DMS 273 treated with DMSO at 0.1 percent for 48 hours (cell line): ENCODE measurements at places on chromosomes 6 and 20.
A peak's percentile ranks its signal among the peaks of the same experiment; 100 is the strongest.

GRCh38 chr6:110485491-110485890 is 9.1 kb upstream of the SLC22A16 start:
- DNase-seq: no peak

GRCh38 chr6:142846883-142847287 is 98.1 kb downstream of the HIVEP2 start:
- DNase-seq: no peak

DNA sequence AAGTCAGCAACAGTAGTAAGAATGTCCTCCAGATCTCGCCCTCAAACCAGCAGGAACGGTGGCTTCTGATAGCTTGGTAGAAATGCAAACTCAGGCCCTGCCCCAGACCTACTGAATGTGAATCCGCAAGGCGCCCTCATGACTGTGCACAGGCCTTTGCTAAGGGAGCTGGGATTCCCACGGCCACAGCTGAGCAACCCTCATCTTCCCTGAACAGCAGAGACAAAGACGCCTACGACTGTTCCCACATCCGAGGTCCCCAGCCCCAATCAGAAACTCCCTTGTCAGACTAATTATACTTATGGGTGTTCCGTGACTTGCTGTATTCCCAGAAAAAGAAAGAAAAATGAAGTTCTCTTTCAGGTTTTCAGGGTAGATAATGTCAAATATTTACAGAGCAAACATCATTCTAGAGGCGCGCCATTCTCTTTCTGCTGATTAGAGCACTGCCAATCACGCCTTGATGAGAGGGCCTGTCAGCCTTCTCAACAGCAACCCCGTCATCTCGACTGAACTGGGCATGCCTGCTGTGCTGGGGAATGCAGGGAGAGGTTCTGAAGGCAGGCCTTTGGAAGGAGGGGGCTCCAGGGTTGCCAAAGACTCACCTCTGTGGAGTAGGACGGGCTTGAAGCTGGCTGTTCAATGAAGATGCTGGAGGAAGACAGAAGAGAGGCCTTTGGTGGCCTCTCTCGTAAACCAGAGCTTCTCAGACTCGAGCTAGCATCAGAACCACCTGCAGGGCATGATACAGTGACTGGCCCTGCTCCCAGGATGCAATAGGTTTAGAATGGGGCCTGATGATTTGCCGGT is 79.9 kb downstream of the ZNF217 start:
- DNase-seq: no peak

DNA sequence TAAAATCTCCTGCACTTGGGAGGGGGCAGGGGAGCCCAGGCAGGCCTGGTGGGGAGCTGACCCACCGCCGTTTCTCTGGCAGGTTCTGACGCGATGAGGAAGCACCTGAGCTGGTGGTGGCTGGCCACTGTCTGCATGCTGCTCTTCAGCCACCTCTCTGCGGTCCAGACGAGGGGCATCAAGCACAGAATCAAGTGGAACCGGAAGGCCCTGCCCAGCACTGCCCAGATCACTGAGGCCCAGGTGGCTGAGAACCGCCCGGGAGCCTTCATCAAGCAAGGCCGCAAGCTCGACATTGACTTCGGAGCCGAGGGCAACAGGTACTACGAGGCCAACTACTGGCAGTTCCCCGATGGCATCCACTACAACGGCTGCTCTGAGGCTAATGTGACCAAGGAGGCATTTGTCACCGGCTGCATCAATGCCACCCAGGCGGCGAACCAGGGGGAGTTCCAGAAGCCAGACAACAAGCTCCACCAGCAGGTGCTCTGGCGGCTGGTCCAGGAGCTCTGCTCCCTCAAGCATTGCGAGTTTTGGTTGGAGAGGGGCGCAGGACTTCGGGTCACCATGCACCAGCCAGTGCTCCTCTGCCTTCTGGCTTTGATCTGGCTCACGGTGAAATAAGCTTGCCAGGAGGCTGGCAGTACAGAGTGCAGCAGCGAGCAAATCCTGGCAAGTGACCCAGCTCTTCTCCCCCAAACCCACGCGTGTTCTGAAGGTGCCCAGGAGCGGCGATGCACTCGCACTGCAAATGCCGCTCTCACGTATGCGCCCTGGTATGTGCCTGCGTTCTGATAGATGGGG is 3.0 kb downstream of the PRND start:
- DNase-seq: no peak

GRCh38 chr20:16606468-16607070 is 33.3 kb upstream of the KIF16B start:
- no peak for DNase-seq

DNA sequence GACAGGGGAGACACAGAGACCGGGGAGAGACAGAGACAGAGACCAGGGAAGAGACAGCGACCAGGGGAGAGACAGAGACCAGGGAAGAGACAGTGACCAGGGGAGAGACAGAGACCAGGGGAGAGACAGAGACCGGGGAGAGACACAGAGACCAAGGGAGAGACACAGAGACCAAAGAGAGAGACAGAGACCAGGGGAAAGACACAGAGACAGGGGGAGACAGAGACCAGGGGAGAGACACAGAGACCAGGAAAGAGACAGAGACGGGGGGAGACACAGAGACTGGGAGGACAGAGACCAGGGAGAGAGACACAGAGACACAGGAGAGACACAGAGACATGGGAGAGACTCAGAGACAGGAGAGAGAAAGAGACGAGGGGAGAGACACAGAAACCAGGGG is 43.9 kb downstream of the YTHDF1 start:
- no peak for DNase-seq

GRCh38 chr6:163342571-163343539 is 71.7 kb upstream of the QKI start:
- no peak for DNase-seq

- DNase-seq: peak; percentile 51
Measured at GRCh38 chr6:127737009-127737486, 160.1 kb downstream of the C6orf58 start.

- no peak for DNase-seq
Measured at GRCh38 chr6:167827583-167828324, 1.0 kb downstream of the AFDN start.
